ENCODE measurements at places on chromosomes 12 and 14.

GRCh38 chr12:19431407-19432308, 7.6 kb upstream of the AEBP2 start:
- peak; percentile 52 for DNase-seq

GRCh38 chr14:80973931-80974641, 18.7 kb downstream of the TSHR start:
- DNase-seq: no peak

DNA sequence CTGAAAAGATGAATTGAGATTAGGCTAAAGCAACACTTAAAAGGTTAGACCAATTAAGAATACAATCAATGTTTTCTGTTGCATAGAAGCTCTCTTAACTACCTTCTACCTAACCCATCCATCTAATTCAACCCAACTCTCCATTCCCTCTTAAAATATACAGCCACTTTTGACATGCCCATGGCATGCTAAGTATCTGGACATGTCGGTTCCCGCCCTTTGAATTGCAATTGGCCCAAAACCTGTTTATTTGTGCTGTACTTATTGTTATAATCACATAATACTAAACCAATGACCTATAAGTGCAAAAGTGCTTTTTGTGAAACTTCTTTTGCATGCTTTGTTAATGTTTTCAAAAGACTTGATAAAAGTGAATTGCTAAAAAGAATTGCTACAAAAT, 37.6 kb upstream of the APPL2 start:
- no peak for DNase-seq

DNA sequence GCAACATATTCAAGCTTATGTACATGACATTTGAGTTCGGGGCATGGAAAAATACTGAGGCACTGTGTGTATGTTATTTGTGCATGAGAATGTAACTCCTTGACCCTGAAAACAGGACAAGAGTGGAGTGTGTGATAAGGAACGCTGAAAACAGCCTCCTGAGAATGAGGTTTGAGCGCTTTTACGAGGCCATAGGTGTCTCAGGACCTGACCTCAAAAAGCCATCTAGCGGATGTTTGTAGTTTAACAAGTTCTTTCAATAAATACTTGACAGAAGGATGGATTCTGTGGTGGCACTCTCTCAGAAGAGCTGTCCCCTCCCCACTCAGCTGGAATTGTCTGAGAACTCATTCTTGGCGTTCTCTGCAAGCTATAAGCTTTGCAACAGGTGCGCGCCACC, 350.5 kb upstream of the TMTC1 start:
- no peak for DNase-seq

DNA sequence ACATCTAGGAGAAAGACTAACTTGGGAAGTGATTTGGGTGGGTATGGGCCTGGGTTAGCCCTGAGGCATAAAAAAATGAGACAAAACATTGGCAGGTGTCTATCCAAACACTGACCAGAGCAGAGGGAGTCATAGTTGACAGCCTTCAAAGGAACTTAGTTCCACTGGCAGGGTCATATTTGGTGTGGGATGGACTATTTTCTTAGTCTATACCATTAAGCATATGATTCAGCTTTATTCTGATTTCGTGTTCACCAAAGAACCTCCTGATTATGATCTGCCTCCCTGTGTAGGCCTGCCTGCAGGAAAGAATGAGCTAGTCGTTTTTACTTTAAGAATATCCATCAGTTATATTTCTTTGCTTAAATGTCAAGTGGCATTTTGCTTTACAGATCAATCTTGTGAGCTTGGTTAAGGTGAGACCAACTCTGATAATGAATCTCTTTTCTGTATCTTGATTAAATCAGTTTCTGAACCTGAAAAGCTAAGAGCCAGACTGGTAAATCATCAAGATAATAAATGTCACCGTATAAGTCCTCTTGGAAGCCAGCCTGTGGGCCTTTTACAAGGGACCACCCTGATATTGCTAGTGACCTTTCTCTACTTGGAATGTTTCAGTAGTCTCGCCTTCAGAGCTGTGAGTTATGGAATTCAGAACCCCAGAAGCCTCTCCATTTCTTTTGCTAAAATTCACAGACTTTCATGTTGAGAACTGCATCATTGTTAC, 182.9 kb downstream of the MON2 start:
- DNase-seq: no peak

DNA sequence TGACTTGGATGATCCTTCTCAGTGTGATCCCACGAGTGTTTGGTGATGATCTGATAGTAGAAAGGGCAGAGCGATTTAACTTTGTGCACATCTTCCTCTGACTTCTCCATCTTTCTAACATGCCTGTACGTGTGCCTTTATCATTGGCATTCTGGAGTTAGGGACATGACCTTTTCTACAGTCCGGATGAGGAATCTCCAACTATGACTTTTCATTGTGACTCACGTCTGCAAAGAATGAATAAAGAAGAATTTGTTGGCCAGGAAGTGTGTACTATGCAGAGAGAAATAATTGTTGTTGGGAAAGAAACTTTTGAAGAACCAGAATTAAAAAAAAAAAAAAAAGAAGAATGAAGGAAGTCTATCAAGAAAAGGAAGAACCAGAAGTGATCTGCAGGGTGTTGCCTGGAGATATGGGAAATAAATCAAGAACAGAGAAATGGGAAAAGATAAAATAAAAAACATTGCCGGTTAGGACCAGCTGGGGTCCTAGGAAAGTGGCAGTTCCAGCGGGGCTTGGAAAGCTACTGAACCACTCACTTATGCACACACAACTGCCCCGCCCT, 25.3 kb downstream of the PPFIBP1 start:
- DNase-seq: no peak

DNA sequence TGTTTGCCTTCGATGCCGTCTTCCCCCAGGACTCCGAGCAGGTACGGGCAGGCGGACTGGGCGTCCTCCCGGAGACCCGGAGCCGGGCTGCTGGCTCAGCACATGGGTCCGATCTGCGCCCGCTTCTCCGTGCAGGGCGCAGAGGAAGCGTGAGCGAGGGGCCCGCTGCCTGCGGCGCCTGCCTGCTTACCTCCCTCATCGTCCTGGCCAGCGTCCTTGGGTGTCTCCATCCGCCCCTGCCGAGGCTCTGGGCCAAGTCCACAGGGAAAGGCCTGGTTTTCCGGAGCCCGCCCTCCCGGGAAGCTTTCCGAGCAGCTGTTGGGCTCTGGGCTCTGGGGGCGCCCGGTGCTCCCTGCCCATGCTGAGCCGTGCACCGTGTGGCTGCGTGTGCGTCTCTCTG, 33.5 kb downstream of the KIF26A start:
- no peak for DNase-seq

DNA sequence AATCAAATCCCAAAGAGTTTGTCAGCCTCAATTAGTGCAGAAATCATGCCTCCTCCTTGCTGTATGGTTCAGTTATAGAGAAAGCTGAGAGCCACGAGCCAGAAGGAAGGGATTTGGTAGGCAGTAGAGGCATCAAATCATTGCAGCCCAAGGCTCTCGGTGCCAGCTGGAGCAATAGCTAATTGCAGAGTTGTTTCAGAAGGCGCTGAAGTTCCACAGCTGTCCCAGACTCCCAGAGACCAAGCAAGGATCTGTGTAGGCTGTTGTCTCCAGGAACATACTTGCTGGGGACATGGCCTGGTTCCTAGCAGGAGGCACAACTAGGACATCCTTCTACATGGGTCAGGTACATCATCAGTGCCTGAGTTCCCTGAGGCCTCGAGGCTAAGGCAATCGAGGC, 80.4 kb upstream of the WSCD2 start:
- no peak for DNase-seq

DNA sequence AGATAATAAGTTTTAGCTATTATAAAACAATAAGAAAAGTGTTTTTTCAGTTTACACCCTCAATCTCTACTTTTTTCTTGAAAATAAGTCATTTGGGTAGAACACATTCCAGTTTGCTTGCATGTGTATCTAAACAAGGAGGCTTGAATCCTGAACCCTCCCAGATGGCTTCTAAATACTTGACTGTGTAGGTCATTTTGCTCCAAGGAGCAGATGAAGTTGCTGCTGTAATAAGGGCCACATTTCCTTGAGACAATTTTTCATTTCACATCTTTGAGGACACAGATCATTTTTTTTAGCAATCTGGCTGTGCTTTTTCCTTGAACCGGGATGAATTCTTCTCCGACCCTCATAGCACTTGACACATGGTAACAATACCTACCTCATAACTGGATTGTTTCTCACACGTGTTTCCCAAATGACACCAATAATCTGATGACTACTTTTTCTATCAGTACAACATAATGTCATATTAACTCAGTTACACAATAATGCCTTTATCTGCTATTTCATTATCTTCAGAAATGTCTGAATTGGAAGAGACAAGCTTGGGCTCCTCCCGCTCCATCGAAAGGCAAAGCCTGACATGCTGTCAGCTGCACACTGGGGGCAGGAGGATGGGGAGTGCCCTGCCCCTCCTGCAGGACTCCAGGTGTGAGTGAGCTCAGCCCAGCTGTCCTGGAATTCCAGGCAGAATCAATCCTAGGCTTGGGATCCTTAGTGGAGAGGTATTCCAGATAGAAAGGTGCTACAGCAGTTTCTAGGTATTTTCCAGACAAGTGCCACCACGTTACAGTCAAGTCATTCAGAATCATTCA, 30.9 kb downstream of the GPHB5 start:
- no peak for DNase-seq

GRCh38 chr14:104935955-104936354, 11.3 kb downstream of the PLD4 start:
- no peak for DNase-seq

DNA sequence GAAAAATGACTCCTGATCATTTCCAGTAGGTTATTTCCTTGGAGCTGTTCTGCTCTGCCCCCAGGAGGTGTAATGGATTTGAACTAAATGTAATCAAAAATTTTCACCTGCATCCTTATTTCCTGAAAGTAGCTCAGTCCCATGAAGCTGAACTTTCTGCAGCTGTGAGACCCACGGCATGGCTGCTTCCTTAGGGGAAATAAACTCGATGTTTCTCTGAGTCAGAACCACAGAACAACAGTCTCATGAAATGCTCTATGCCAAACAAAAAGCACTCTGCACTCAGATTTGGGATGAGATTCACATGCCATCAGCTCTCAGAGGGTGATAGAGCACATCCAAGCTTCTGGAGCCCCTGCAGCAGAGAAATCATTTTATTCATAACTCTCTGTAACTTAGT, 224.1 kb upstream of the PLEKHG7 start:
- DNase-seq: no peak

GRCh38 chr12:111251787-111252186, 117.1 kb downstream of the PHETA1 start:
- no peak for DNase-seq

DNA sequence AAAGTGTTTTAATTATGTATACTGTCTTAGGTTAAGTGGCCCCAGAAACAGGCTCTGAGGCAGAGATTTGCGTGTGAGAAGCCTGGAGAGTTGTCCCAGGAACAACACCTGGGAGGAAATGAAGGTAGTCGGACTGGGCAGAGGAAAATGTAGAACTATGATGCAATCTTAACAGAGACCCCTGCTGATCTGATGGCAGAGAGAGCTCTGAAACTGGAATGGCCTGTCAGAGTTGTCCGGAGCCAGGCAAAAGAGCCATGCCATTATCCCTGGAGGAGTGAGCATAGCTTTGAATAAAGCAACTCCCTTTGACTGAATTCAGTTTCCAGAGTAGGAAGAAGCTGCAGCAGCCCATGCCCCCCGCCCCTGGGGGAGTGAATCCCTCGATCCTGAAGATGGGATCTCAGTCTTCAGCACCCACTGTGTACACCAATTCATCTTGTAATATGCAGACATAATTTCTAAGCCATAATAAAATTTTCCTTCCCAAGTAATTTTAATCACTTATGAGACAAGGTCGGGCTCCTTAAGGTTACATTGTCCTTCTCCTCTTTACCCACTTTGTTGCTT, 264.8 kb downstream of the PDZRN4 start:
- no peak for DNase-seq

- no peak for DNase-seq
These were observed 137.6 kb upstream of the TMTC1 start for GRCh38 chr12:29921307-29921706.

- no peak for DNase-seq
These were observed 119.8 kb downstream of the ARID2 start for GRCh38 chr12:45849289-45849688.

- DNase-seq: no peak
These were observed 4.8 kb downstream of the SLC38A1 start for GRCh38 chr12:46264057-46264456.

DNA sequence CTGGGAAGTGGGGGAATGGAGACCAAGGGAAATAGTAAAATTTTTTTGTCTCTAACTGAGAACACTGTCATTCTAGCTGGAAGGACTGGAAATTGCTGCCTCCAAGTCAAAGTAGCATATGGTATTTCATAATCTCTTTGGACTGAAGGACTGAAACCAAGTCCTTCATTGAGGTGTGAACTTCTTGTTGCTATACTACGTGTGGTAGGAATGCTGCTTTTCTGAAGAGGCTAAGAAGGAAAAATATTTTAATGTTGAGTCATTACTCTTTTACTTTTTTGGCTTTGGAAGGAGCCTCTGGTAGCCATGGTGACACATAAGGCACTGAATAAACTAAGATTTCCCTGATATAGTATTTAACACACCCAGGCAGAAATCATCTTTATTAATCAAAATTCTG, 465.4 kb downstream of the NPAS3 start:
- DNase-seq: no peak

DNA sequence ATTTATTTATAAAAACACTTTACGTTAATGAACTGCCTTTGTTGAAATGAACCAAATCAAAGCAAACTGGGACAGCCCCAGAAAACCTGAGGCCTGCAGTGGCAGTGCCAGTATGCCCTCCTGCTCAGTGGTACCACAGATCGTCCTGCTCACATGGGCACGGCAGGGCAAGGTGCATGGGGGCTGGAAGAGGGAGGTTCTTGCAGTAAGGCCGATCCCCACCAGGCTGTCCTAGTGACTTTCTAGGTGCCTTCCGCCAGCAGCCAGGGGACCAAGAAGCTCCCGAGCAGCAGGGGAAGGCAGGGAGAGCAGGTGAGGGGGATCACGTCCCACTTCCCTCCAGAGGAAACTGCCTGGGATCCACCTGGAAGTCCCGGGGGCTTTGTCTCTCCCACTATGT, 63.9 kb downstream of the TESC start:
- no peak for DNase-seq

DNA sequence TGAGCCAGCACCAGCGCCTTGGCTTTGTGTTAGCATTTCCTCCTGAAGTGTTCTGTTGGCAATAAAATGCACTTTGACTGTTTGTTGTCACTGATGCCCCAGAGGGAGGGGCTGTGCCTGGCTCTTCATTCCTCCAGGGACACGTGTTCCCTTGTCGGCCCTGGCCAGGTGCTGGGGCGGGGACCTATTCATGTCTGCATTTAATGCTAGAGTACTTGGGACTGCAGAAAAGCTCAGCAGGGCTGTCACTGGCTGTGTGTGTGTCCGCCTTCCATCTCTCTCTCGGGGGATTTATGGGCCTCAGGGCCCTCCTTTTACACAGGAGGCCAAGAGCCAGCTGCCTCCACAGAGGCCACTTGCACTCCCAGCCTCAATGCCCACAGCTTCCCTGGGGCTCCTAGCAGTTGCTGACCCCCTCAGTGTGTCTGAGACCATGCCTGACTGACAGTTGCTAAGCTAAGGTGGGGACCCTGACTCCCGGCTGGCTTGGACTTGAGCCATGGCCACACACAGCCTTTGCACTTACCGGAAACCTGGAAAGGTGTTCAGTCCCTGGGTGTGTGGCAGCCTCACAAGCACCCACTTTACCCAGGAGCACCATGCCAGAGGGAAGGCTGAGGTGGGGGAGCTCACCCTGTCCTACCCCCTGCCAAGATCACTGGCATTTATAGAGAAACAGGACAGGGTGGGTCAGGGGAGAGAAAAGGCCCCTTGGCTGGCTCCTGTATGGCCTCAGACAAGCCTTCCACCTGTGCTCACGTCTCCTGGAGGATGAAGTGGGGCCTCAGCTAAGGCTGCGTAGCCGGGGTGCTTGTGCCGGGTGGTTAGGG, 27.8 kb downstream of the HIP1R start:
- no peak for DNase-seq

GRCh38 chr14:60655898-60656685, 6.8 kb upstream of the SIX1 start:
- no peak for DNase-seq
